NT2/D1 (cell line): ENCODE measurements at places on chromosomes 7 and 10.

GRCh38 chr7:90626013-90626412 is 29.9 kb downstream of the CDK14 start:
- no peak for DNase-seq

DNA sequence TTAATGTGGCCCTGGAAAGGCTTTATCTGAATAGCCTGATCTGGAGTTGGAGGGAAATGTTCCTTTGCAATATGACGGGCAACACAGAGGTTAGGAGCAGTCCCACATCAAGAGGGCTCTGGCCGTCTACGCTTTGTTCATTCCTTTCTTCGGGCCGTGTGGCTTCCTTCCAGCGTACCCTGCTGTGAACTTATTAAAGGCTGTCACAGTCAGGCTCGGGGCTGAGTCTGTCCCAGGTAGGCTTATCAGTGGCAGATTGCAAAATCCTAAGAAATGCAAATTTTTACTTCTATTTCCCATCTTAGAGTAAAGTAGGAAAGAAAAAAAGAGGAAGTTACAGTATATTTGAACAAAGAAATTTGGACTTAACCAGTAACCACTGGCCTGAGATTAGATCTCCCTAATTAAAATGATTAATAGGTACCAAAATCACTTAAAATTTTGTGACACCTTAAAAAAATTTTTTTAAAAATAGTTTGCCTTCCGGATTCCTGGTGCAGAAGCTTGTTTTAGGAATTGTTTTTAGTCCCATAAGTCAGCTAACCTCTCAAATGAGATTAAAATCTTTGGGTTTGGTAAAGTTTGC is 453.1 kb upstream of the MKI67 start:
- no peak for DNase-seq

GRCh38 chr7:122743211-122743610 is 40.5 kb upstream of the RNF148 start:
- no peak for DNase-seq

GRCh38 chr10:62517252-62517651 is 143.1 kb downstream of the ZNF365 start:
- no peak for DNase-seq

- DNase-seq = no peak
Observed at GRCh38 chr7:120055300-120055699, 217.7 kb upstream of the KCND2 start.

DNA sequence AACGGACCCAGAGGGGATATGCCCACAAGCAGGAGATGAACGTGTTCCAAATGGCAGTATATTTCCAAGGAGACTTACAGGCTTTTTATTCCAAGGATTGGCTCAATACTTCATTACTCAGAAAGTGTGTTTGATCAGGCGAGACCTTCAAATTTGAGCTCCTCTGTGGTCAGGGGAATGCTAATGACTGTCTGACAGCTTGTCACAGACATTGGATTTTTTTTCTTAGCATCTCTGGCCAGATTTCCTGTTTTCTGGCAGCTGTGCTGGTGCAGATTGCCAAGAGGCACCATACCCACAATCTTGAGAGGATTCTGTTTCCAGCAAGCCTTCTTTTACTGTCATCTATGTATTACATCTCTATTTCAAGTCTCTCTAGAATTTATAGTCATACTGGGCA is 93.8 kb downstream of the C1GALT1 start:
- DNase-seq = no peak

- no peak for DNase-seq
Observed at GRCh38 chr10:33401300-33401699, 66.8 kb upstream of the NRP1 start.

- DNase-seq = no peak
Observed at GRCh38 chr7:91571601-91572000, 307.4 kb downstream of the FZD1 start.

- DNase-seq = no peak
Observed at GRCh38 chr10:80196950-80197315, 8.4 kb downstream of the ANXA11 start.

DNA sequence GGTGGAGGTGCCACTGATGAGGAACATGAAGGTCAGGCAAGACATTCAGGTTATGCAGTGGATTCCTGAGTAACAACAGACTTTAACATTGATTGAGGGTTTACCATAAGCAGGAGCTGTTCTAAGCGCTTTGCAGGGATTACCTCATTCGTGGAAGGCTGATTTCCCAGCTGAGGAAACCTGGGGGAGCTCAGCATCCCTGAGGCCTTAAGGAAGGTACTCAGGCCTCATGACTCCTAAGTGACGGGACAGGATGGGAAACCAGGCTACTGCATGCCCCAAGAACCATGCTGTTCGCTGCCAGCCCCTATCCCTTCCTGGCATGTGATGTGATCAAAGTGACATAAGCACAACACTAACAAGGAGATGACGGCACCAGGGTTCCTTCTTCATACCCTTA is 143.6 kb upstream of the NFE2L3 start:
- no peak for DNase-seq

DNA sequence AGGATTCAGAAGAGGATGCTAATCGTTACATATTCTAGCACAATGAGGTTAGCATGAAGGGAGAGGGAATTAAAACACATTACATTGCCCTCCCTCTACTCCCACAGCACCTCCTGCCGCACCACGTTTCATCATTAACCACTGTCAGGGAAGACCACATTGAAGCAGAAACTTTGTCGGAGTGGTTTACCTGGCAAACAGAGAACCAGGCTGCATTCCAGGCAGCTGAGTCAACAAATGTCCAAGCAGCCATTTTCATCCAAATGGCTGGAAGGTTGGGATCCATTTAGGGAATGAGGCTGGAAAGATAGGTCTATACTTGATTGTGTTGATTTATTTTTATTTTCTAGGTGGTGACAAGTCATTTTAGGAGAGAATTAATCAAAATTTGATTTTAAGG is 273.6 kb downstream of the DYNC1I1 start:
- DNase-seq = no peak

GRCh38 chr7:157650131-157650631 is 313.4 kb downstream of the DNAJB6 start:
- no peak for DNase-seq

DNA sequence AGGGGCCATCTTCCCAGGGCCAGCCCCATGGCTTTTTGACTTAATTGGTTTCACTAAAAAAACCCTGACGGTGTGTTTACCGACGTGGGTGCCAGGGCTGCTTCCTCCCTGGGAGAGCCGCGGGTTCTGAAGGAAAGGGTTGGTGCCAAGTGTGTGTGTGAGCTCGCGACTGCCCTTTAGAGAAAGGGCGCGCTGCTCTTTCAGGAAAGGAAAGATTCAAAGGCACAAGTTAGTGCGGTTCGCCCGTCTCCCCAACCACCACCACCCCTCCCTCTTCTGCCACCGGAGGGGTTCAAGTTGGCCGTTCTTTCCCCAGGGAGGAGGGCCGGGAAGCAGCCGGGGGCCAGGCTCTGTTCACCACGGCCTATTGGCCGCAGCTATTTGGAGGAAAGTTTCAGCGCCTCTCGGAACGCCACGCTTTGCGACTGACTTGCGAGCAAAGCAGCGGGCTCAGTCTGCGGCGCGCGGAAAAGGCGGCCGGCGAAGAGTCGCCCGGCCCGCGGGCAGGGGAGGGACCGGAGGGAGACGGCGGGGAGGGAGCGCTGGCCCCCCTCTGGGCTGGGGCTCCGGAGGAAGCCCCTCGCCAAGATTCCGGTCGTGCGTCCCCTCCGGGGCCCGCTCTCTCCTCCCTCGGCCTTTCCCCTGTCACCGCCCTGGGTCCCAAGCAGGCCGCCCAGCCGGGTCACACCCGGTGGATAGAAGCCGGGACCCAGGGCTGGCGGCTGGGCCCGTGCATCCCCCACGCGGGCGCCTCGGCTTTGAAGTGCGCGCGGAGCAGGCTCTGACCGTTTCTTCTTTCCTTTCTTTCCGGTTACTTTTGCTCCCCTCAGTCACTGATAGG is 165.9 kb upstream of the PPP1R3A start:
- no peak for DNase-seq

DNA sequence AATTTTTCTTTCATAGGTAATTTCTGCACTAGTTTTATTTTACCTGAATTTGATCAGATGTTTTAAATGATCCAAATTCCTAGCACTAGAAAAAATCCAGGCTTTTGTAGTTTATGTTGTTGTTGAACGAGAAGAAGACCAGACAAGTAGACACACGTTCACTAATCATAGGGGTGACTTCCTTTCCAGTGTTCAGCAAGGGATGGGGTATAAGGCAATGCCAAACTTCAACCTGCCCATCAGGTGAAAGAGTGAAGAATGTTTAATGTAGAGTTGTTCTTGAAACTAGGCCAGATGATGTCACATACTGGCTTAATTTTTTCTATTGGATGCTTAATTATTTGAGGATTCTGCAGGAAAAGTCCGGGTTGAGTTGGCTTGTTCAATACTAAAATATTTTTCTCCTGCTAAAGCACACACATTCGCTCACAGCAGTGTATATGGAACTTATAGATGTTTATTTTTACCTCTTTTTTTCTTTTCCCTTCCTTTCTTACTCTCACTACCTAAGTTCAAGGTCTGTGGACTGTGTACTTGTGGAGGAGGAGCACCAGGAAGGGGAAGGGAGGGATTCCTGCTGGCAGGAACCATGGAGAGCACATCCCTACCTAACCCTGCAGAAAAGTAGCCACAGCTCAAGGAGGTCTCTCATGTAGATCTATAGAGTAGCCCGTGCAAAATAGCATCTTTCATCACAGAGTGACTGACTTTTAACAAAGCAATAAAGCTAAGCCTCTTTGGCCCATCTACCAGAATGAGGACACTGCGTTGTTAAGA is 23.1 kb upstream of the AKR1E2 start:
- no peak for DNase-seq

DNA sequence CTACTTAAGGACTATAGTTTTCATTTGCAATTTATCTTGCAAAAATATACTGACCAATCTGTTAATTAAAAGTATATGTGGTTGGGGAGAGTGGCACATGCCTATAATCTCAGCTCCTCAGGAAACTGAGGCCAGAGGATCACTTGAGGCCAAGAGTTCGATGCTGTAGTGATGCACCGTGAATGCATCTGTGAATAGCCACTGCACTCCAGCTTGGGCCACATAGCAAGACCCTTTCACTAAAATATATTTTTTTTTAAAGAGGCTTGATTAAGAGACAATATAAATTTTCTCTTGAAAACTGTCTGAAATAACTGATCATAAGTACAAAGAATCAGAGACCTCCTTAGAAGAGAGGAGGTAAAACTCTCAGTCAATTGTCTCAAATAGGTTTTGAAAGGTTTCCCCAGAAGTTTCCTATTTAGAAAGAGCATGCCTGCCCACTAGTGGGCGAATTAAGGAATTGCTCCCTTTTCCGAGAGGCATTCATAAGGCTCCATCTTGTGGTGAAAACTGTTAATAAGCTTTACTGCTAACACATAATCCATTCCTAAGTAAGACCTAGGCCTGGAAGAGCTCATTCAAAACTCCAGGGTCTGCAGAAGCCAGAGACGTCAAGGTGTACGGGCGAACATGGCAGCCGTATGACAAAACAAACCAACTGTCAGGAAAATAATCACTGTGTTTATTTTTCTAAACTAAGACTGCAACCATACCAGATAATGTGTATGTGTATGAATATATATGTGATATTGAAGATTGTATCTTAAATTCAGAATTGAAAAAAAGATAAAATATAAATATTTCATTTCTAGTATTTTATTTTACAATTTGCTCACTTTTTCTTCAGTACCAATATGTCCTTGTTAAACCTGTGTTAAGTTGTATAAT is 6.8 kb upstream of the TAS2R40 start:
- peak; percentile 82 for DNase-seq

DNA sequence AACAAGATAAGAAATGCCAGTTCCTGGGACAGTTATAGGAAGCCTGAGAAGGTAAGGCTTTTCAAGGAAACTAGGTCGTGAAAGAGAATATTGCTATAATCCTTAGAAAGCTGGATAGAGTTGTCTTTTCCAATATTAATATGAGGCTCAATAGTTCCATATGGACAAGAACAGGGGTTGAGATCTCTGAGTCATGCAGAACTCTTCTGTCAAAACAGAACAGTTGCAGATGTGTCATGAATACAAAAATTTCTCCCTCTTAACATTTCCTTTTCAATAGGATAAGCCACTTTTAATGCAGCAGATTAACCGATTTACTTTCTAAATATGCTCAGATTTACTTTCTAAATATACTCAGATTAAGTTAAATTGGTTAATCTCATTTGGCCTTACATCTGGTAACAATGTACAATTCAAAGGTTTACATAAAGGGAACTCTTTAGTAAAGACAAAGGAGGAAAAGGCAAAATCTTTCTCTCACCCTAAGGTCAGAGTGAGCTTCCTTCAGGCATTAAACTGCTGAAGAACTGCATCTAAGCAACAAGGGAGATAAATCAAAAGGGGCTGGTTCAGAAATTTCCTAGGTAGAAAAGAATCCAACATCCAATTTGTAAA is 104.7 kb upstream of the PCDH15 start:
- no peak for DNase-seq

GRCh38 chr10:87672551-87672950 is 12.9 kb downstream of the PAPSS2 start:
- DNase-seq = no peak

DNA sequence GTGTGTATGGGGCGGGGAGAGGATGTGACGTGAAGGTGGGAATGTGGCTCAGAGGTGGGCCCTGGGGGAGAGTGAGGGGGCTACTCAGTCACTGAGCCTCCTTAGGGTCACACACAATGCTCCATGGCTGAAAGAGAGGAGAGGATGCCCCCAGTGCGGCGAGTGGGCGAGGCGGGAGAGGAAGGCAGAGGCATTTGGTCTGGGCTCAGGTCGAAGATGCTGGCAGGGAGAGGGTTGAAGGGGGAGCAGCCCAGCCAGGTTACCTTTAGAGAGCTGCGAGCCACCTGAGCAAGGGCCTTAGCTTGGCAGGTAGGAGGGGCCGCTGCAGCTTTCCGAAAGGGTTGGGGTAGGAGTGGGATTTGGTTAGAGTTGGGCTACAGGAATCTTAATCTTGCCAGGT is 4.7 kb upstream of the LOXL4 start:
- DNase-seq = no peak

- DNase-seq = no peak
Observed at GRCh38 chr7:132655131-132655727, 79.0 kb upstream of the PLXNA4 start.

DNA sequence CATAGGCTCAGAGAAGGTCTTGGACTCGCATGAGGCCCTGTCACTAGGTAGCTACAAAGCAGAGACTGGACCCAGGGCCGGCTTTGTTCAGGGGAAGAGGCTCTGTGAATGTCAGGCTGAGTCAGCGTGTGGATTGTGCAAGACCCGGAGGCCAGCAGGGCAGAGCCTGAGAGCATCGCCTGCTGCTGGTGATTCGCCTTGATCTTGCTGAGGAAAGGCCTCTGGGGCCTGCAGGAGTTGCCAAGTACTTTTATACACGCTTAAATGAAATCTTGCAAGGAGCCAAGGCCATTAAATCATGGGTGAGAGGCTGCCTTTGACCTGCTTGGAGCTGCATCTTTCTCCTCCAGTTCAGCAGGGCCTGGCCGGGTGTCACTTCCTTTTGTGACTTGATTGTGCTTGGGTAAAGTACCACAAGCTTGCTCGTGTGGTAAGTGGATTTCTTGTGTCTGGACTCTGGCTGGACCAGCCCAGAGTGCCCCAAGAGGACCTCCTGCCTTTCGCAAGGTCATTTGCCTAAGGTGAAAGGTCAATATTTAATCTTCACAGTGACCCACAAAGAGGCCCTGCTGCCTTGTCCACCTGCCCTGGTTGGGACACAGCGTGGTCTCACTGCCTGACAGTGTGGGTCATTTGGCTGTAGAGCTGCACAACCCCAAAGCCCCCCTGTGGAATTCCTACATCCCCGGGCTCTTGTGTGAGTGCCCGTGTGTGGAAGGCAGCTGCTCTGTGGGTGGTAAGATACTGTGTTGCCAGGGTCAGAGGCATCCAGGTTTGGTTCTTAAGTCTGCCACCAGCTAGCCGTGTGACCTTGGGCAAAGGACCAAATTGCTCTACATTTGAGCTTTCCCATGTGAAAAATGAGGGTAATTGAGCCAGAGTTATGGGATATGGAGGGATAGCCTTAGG is 38.6 kb upstream of the SH2D4B start:
- DNase-seq = peak; percentile 42
